ENCODE measurements at places on chromosomes 11 and 22. TPM values are rescaled to one million over a fixed set of nuclear protein-coding genes. Genes with fewer than 3 reads are reported as not detected.

HIRA gene
- total RNA-seq: 24.7 TPM

KCNQ1 gene
- total RNA-seq: 5.1 TPM

DNA sequence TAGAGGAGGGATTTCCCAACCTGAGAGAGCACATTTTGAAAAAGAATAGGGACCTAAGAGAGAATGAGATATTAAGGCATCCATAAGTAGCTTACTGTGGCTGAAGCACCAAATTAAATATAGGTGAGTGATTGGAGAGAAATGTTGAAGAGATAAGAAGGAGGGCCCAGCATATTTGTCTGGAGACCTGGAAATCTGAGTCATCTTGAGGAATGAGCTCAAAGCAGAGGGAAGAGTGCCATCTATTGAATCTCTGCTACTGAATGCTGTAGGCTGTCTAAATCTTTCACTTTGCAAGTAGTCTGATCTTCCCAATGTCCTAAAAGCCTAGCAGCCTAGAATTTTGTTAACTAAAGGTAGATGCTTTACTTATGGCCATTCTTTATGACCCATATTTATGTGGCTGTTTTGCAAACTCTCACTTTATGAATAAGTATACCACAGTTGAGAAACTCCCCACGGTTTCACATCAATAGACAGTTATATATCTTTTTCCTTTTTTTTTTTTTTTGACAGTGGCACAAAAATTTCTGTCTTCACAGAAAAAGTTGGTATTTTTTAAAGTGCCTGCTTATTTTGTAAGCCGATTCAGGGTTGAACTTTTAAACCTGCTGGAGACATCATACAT lies 2093.5 kb downstream of the LRRC4C start:
- no peak for DNase-seq

DNA sequence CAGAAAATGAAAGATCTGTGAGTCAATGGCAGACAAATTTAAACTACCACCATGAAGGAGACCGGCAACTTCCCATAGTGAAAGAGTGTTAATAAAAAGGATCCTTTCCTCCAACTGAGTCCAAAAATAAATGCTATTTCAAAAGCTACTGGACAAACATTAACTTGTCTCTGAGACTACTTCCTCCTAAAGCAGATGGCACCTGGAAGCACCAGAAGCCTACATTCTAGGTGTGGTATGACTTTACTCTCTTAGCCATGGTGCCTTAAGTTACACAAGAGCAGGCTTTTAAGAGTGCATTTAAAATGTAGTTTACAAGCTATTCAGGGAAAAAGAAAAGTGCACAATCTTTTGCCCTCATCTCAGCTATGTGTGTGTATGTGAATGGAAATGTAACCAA lies 2.5 kb downstream of the ARHGAP32 start:
- no peak for DNase-seq

DNA sequence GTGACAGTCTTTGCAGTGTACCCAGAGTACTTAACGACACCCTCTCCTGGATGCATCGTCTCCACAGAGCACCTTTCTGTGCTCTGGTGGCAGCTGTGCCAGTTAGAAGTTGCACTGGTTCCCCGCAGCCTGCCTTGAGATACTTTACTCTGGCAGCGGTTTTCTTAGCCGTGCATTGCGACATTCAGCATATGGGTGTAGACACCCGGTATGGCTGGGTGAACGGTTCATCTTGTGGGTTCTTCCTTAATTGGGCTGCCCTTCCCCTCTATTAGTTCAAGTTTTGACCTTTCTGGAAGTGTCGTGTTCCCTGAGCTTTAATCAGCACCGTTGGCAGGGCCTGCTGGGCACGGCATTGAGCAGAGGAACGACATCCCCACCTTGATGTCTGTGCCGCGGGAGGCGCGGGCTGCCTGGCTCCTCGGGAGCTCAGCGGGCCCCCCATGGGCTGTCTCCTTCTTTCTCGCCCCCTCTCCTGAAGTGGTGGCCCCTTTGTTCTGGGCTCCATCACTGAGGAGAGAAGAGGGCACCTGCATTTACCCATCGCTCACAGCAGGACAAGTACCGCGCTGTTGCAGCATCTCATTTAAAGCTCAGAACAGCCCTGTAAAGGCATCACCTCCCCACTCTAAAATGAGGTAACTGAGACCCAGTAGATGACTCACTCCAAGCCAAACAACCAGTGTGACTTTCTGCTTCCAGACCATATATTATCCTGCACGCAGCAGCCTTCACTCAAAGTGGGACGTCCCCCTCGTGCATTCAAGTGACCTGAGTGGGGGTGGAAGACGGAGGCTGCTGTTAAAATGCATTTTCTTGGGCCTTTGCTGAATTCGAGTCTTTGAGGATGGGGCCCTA lies 13.3 kb downstream of the FAM83F start:
- no peak for DNase-seq

DNA sequence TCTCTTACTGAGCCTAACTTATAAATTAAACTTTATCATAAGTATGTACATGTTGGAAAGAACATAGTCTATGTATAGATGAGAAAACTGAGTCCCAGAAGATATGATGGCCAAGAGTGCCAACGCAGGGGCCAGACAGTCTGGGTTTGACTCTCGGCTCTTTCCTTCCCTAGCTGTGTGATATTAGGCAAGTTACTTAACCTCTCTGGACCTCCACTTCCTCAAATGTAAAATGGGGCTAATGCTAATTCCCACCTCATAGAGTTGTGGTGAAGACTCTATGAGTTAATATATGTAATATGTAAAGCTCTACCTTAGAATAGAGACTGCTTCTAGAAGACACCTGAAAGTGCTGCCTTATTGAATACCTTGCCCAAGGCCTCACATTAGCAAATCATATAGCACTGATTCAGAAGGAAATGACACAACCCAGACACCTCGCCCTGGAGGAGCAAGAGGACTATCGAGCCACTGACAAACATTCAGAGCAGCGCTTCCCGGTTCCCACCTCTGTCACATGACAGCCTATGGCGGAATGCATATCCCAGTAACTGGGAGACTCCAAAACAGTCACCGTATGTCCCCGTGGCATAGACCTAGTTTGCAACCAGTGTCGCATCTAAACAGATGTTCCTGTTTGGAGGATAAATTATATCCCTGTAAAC lies 11.3 kb upstream of the CCDC86 start:
- DNase-seq: no peak

- DNase-seq: no peak
Measured at GRCh38 chr11:119085437-119085847, 761 bp downstream of the HMBS start.

MMP12 gene
- total RNA-seq: not detected

Measured in esophagus muscularis mucosa (tissue), 4 donors.